ENCODE measurements at places on chromosomes 3 and 15. TPM values are rescaled to one million over a fixed set of nuclear protein-coding genes. Genes with fewer than 3 reads are reported as not detected.

DNA sequence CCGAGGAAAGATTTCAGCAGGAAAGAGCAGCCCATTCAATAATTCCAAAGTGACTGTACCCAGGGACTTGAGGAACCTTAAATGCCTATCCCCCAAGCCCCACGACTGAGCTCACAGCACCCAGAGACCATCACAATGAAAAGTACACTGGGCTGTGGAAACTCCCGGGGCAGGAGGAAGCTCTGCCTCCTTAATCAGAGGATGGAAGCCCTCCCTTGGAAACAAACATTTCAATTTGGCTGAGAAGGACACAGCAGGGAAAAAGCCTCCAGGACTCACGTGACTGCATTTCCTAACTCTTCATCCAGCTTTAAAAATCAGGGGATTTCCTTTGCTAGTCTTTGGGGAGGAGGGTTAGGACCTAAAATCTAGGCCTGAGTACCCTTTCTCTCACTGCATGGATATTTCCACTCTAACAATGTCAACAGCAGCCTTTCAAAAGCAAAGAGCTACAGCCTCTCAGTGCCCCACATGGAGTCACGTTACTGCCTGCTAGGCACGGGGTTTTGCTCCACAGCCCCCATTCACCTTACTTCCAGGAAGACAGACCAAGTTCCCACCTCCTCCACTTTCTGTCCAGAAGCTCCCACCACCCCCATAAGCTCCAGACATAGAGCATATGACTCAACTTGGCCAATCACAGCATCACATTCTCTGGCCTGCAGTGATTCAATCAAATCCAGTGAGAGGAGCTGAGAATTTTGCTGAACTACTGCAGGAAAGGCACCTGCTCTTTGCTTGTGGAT lies 68.9 kb upstream of the WNT5A start:
- DNase-seq = no peak
- no peak overlapping the region for H3K27ac ChIP-seq
- H3K4me1 ChIP-seq = no peaks in the 10 kb centered on the region

- DNase-seq = no peak
- no peaks in the 10 kb centered on the region for H3K4me1 ChIP-seq
- no peaks in the 10 kb centered on the region for H3K27me3 ChIP-seq
- H3K27ac ChIP-seq = peak overlapping the region; percentile 89
- peak overlapping the region; percentile 41 for H3K4me3 ChIP-seq
Measured at GRCh38 chr15:58770519-58770856, 614 bp upstream of the MINDY2 start.

The UCN2 gene
- total RNA-seq = 0.24 TPM

The FAM98B gene
- 33.4 TPM for total RNA-seq

The NRROS gene
- total RNA-seq = 17.3 TPM

DNA sequence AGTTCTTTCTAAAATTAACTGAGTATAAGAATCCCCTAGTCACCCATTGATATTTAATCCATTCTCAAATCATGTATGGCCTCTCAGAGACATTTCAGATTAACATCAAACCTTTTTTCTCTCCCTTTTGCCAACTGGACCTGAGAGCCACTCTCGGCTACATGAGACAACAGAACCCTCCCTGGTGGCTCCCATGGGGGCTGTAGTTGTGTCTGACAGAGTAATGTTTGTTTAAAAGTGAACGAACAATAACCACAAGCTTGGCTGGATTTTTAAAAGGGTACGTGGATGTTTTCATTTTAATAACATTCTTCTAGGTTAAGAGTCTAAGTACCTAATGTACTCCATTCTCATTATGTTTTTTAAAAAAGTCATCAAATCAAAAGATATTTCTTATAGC lies 37.1 kb downstream of the P3H2 start:
- no peaks in the 10 kb centered on the region for H3K4me1 ChIP-seq
- no peak for DNase-seq
- no peak overlapping the region for H3K4me3 ChIP-seq
- no peak overlapping the region for H3K27ac ChIP-seq

- H3K4me1 ChIP-seq = no peaks in the 10 kb centered on the region
- no peaks in the 10 kb centered on the region for H3K27me3 ChIP-seq
- H3K27ac ChIP-seq = peak within 1 kb of the TSS; percentile 80
- peak within 1 kb of the TSS; percentile 94 for H3K4me3 ChIP-seq
Measured at GRCh38 chr15:79896634-79897379, at the start of gene MTHFS. Gene MTHFS (minus strand): TSS chr15:79897014. CDS start chr15:79896988, 26 bp downstream.

DNA sequence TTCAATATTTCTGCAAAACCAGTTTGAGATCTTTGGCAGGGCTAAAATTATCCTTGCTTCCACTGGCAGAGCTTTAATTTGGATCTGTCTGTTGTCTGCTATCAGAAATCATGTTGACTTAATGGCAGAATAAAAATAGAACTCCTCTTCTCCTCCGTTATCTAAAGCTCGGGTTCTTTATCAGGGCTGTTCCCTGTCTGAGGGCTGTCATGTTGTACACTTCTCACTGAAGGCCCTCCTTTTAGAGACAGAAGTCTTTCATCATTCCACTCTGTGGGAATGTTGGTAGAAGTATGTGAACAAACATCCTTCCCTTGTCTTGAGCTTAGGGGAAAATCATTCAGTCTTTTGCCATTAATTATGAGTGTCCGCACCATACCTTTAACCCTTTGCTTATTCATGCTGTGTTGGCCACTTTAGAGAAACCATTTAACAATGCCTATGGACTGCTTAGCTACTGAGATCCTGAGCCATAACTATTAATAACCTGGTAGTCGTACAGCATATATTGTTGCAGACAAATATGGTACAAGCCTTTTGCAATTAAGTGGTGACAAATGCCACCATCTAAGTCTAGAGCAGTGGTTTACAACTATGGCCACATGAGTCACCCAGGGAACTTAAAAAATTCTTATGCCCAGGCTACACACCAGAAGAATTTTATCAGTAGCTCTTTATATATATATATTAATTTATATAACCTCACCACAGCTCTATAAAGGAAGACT lies 226.0 kb upstream of the TPM1 start:
- DNase-seq = no peak
- no peak overlapping the region for H3K4me3 ChIP-seq
- no peaks in the 10 kb centered on the region for H3K4me1 ChIP-seq
- H3K27ac ChIP-seq = no peak overlapping the region

DNA sequence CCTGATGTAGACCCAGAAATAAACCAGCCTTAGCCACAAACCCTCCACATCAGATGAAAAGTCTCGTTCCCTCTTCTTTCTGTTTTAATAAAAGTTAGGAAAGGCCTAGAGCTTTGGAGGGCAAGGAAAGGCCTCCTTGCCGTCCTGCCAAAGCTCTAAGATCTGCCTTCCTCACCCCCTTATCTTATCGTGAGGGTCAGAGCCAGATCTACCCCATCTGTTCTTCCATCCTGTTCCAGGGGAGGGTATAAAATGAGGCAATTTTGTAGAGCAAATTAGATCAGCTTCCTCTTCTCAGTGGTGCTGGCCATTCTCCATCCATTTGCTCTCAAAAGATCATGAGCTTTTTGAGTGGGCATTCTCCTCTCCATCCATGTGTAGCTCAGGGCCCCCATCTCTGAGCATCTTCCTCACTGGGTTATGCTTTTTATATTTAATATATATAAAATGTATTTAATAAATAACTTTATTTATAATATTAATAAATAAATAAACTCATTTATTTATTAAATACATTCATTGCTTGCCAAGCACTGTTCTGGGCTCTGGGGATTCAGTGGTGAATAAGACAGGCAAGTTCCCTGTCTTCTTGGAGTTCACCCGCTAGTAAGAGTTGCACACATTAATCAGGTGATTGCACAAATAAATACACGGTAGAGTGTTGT lies 2.0 kb upstream of the SLC24A1 start:
- H3K36me3 ChIP-seq = peaks cover 3% of the 10 kb centered on the region
- H3K27ac ChIP-seq = no peak overlapping the region
- H3K4me1 ChIP-seq = no peaks in the 10 kb centered on the region
- H3K27me3 ChIP-seq = no peaks in the 10 kb centered on the region

GRCh38 chr3:59367150-59367549 lies 317.3 kb upstream of the CFAP20DC start:
- no peaks in the 10 kb centered on the region for H3K36me3 ChIP-seq
- DNase-seq = no peak

- H3K4me3 ChIP-seq = no peak overlapping the region
- H3K36me3 ChIP-seq = no peaks in the 10 kb centered on the region
- H3K27me3 ChIP-seq = no peaks in the 10 kb centered on the region
- no peaks in the 10 kb centered on the region for H3K4me1 ChIP-seq
Measured at GRCh38 chr15:73812806-73813465, 59.8 kb upstream of the INSYN1 start.

The ANKUB1 gene
- not detected for total RNA-seq

DNA sequence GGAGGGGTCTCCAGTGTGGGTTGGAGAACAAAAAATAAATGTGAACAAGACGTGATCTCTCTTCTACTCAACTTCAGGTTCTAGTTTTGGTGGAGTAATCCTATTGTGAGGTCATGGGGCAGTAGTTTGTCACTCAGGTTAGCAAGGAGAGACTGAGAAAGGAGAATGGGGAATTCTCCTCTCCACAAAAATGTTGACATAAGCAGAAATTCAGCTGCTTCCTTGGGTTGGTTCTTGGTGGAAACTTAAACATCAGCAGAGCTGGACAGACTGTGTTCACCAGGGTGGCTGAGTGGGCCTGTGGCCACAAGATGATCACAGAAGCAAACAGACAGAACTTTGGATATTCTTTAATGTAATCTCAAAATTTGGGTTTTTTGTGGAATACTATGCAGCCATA lies 78.7 kb downstream of the EPHB1 start:
- H3K36me3 ChIP-seq = no peaks in the 10 kb centered on the region
- H3K4me3 ChIP-seq = no peak overlapping the region
- H3K4me1 ChIP-seq = no peaks in the 10 kb centered on the region
- H3K27me3 ChIP-seq = no peaks in the 10 kb centered on the region

GRCh38 chr3:38582941-38583645 lies 66.4 kb downstream of the SCN5A start:
- no peak for DNase-seq
- H3K4me3 ChIP-seq = no peak overlapping the region
- H3K4me1 ChIP-seq = no peaks in the 10 kb centered on the region
- no peaks in the 10 kb centered on the region for H3K27me3 ChIP-seq
- no peaks in the 10 kb centered on the region for H3K36me3 ChIP-seq

The GABRR3 gene
- not detected for total RNA-seq

DNA sequence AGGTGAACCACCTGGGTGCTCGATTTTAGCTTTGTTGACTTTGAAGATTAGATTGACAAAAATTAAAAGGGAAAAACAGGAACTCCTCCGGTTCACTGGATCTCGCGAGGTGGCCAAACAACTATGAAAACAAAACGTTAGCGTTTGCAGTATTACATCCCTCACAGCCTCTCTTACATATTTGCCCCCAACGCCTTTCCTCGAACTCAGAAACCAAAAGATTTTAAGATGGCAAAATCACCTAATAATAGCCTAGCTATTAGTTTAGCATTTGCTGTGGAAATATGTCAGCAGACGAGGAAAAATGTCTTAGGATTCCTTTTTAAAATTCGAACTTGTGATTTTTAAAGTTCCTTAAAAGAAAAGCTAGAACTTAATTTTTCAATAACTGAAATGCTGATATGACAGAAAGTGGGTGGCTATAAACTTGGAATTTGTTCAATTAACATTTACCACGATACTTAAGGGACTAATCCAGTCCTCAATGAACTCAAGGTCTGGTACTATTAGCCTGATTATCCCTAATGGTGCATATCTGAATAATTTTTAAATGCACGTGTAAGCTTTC lies 491 bp upstream of the SENP7 start:
- no peaks in the 10 kb centered on the region for H3K36me3 ChIP-seq
- no peak for DNase-seq
- H3K27ac ChIP-seq = no peak overlapping the region
- H3K4me1 ChIP-seq = no peaks in the 10 kb centered on the region
- peak overlapping the region; percentile 96 for H3K4me3 ChIP-seq

The DGKG gene
- total RNA-seq = 37.1 TPM

DNA sequence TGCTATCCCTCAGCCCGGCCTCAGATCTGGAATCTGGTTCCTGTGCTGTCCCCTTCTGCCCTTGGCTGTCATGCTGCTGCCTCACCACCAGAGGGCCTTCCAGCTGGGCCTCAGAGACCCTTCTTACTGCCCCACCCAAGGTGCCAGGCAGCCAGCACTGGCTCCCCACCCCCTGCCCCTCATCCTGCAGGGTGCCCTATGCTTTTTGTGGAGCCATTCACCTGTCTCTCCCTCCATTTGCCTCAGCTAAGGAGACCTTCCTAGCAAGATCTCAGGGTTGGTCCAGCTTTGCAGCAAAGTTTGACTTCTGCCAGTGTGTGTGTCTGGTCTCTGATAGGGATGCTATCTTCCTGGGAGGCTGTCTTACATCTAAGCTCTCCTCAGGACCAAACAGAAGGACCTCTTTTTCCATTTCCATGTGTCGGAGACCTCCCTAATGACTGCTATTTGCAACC lies 1.9 kb upstream of the VWA5B2 start:
- H3K27me3 ChIP-seq = no peaks in the 10 kb centered on the region
- H3K4me3 ChIP-seq = no peak overlapping the region
- H3K36me3 ChIP-seq = no peaks in the 10 kb centered on the region
- DNase-seq = no peak
- no peaks in the 10 kb centered on the region for H3K4me1 ChIP-seq
- H3K27ac ChIP-seq = no peak overlapping the region

- H3K36me3 ChIP-seq = no peaks in the 10 kb centered on the region
- H3K4me1 ChIP-seq = no peaks in the 10 kb centered on the region
- no peak for DNase-seq
- H3K4me3 ChIP-seq = no peak overlapping the region
- no peaks in the 10 kb centered on the region for H3K27me3 ChIP-seq
Measured at GRCh38 chr3:103787879-103788278, 1353.1 kb downstream of the ZPLD1 start.

DNA sequence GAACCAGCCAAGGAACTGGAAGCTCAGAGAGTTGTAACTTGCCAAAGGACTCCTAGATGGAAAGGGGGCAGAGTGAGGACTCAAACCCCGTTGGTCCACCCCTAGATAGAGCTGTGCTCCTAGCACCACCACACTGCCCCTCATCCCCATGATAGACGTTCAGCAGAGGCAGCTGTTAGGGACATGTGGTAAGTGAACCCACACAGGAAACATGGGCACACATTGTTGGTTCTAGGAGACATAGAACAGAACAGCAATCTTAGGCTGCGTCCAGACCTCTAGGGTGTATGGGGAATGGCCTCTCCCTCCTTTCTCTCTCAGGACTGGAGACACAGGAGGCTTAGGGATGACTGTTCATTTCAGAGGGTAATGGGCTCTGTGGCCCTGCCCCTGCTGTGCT lies 102.7 kb downstream of the ANP32A start:
- no peaks in the 10 kb centered on the region for H3K36me3 ChIP-seq
- H3K27ac ChIP-seq = no peak overlapping the region
- no peak overlapping the region for H3K4me3 ChIP-seq
- no peak for DNase-seq
- H3K4me1 ChIP-seq = no peaks in the 10 kb centered on the region

DNA sequence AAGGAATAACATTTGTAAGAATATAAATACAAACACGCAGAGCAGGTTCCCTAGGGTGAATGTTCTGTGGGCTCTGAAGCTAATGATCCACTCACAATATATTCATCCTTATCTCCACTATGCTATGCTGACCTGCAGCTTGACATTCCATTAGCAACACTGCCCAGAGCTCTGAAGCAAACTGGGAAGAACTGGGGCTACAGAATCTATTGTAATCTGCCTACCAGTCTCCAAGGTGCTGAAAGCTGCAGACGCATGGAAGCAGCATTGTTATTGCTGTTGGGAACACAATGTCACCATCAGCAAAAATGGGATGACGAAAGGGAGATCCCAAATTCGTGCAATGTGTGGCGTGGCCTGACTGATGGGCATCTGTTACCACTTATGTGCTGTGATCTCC lies 316.7 kb upstream of the RORA start:
- no peak for DNase-seq
- no peak overlapping the region for H3K27ac ChIP-seq
- H3K4me1 ChIP-seq = no peaks in the 10 kb centered on the region
- H3K27me3 ChIP-seq = no peaks in the 10 kb centered on the region
- H3K4me3 ChIP-seq = no peak overlapping the region
